ENCODE measurements at places on chromosomes 2 and 18. TPM values are rescaled to one million over a fixed set of nuclear protein-coding genes. Genes with fewer than 3 reads are reported as not detected.

The RUFY4 gene
- not detected for polyA plus RNA-seq

GRCh38 chr2:53896864-53897263 is 37.1 kb upstream of the GPR75 start:
- H3K4me3 ChIP-seq = no peak overlapping the region
- H3K27me3 ChIP-seq = no peaks in the 10 kb centered on the region
- no peak for DNase-seq

DNA sequence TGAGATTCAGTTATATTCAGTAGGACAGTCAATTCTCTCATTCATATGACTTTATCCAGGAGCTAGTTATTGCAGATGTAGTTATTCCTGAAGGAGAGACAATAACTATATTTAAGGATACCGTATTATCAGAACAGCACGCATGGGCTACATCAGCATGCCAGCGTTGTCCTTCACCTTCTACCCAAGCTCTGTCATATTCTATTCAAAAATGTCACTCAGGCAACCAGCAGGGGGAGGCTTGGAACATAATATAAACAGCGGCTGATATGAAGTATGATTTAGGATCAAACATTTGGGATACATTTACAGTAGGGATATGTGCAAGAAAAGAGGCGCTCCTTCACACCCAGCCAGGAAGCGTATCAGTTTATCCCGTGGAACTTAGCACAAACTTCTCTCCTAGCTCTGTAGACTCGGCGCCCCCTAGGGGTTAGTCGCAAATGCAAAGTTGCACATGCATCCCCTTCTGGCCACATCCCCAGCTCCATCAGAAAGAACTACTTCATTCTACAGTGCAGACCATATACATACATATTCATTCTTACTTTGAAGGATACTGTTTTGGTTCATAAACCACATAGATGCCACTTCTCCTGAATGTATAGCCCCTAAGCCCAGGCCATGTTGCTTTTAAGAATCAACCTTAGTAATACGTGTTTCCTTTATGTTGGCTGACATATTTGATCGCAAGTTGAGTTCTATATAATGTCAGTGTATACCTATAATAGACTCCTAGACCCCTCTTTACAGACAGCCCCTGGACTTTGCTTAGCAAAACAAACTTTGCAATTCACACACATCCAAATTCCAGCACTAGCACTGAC is 759.4 kb downstream of the ADCYAP1 start:
- no peaks in the 10 kb centered on the region for H3K4me1 ChIP-seq
- no peak overlapping the region for H3K4me3 ChIP-seq
- no peak for DNase-seq
- H3K36me3 ChIP-seq = no peaks in the 10 kb centered on the region

The PLB1 gene
- 1.4 TPM for polyA plus RNA-seq

- no peaks in the 10 kb centered on the region for H3K36me3 ChIP-seq
- no peaks in the 10 kb centered on the region for H3K4me1 ChIP-seq
- H3K27ac ChIP-seq = no peak overlapping the region
- no peak overlapping the region for H3K4me3 ChIP-seq
Observed at GRCh38 chr2:203070701-203071100, 56.0 kb downstream of the NBEAL1 start.

DNA sequence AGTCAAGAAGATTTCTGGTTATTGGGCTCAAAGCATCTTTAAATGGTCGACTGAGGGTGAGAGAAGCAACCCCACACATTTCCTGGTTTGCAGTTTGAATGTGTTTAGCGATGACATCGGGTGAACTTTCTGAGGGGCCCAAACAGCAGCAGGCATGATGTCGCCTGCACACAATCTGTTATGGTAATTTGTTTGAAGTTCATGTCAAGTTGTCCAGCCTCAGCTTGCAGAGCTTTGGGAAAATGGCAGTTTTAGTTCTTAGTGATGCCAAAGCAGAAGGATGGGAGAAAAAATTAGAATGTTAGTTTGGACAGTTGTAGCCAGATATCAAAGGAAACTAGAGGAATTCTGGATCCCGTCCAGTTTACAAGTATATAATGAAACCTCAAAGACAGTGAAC is 284.6 kb downstream of the MBD5 start:
- no peak overlapping the region for H3K4me3 ChIP-seq
- H3K36me3 ChIP-seq = no peaks in the 10 kb centered on the region
- no peak for DNase-seq
- H3K27me3 ChIP-seq = no peaks in the 10 kb centered on the region

- no peaks in the 10 kb centered on the region for H3K36me3 ChIP-seq
- H3K4me3 ChIP-seq = no peak overlapping the region
- H3K4me1 ChIP-seq = no peaks in the 10 kb centered on the region
- no peaks in the 10 kb centered on the region for H3K27me3 ChIP-seq
Observed at GRCh38 chr2:74719066-74719465, 65.0 kb downstream of the SEMA4F start.

DNA sequence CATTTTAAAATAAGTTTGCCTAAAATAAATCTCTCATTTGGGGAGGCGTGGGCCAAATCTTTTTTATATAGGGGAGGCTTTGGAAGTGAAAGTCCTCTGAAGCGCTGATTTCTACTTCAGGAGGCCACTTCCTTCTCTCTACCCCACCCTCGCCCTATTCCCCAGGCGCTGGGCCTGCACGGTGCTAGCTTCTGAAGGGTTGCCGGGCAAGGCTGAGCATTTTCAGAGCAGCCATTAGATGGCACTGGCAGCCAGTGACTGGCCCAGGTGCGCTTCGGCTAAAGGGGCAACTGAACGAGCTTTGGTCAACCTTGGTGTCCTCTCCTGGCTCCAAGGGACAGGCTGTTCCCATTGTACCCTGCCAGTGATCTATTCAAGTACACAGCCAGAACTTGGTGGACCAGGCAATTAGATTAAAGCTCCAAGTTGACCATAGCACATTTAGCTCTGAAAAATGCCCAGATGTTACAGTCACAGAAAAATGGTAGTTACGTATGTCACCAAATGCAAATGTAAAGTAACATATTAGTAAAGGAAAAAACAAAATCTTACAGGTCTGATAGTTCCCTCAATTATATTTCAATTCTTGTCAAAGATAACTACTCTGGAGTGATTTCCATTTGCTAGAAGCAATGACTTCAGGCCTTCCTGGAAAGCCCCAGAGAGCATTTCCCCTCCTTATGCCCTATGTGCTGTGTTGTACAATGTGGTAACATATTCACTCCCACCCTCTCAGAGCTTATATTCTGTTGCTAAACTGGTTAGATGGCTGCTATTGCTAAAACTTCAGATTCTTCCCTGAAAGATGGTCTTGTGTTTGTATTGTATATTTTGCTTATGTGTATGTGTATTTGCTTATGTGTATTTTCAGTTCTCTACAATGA is 2.1 kb downstream of the POMC start:
- no peak overlapping the region for H3K4me3 ChIP-seq
- H3K36me3 ChIP-seq = no peaks in the 10 kb centered on the region
- H3K4me1 ChIP-seq = peaks cover 18% of the 10 kb centered on the region
- H3K27me3 ChIP-seq = peaks cover 45% of the 10 kb centered on the region
- no peak overlapping the region for H3K27ac ChIP-seq

- no peak for DNase-seq
- H3K36me3 ChIP-seq = no peaks in the 10 kb centered on the region
- no peaks in the 10 kb centered on the region for H3K27me3 ChIP-seq
- no peak overlapping the region for H3K4me3 ChIP-seq
- no peak overlapping the region for H3K27ac ChIP-seq
- peaks cover 4% of the 10 kb centered on the region for H3K4me1 ChIP-seq
Observed at GRCh38 chr2:54954705-54955357, 95.4 kb downstream of the RTN4 start.

The COLEC12 gene
- 4.2 TPM for polyA plus RNA-seq

- no peaks in the 10 kb centered on the region for H3K27me3 ChIP-seq
- no peaks in the 10 kb centered on the region for H3K4me1 ChIP-seq
- H3K27ac ChIP-seq = no peak overlapping the region
- H3K36me3 ChIP-seq = no peaks in the 10 kb centered on the region
- H3K4me3 ChIP-seq = no peak overlapping the region
Observed at GRCh38 chr2:230906471-230907230, 18.4 kb downstream of the GPR55 start.

- H3K4me1 ChIP-seq = peaks cover 52% of the 10 kb centered on the region
- H3K27ac ChIP-seq = peak within 1 kb of the TSS; percentile 80
- H3K4me3 ChIP-seq = peak within 1 kb of the TSS; percentile 57
- H3K36me3 ChIP-seq = no peaks in the 10 kb centered on the region
Observed at GRCh38 chr2:241558532-241559322, at the start of gene BOK. Gene BOK, plus strand, starts transcription at chr2:241558745. Its CDS starts 739 bp downstream, at chr2:241559484.

GRCh38 chr18:24014986-24015638 is 558 bp downstream of the TTC39C start:
- peak; percentile 74 for DNase-seq
- H3K4me3 ChIP-seq = peak overlapping the region; percentile 87
- H3K27me3 ChIP-seq = no peaks in the 10 kb centered on the region
- peak overlapping the region; percentile 87 for H3K27ac ChIP-seq
- H3K36me3 ChIP-seq = no peaks in the 10 kb centered on the region
- no peaks in the 10 kb centered on the region for H3K4me1 ChIP-seq

DNA sequence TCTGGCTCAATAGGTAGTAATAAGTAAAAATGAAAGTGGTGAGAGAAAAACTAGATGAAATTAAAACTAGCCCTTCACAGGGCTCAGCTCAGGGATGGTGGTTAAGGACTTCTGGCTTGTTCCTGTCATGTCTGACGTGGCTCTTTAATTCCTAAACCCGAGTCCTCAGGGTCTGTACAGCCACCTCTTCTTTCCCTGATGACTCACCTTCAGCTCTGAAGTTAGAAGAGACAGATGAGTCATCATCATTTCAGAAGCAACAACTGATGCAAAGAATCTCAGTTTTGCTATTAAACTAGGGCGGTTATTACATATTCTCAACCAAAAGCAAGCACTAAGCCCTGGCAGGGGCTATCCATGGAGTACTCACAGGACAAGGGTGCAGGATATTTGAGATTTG is 24.0 kb upstream of the ITGB6 start:
- H3K27ac ChIP-seq = no peak overlapping the region
- no peaks in the 10 kb centered on the region for H3K36me3 ChIP-seq
- H3K4me3 ChIP-seq = no peak overlapping the region

The ANKRD29 gene
- 4.2 TPM for polyA plus RNA-seq

DNA sequence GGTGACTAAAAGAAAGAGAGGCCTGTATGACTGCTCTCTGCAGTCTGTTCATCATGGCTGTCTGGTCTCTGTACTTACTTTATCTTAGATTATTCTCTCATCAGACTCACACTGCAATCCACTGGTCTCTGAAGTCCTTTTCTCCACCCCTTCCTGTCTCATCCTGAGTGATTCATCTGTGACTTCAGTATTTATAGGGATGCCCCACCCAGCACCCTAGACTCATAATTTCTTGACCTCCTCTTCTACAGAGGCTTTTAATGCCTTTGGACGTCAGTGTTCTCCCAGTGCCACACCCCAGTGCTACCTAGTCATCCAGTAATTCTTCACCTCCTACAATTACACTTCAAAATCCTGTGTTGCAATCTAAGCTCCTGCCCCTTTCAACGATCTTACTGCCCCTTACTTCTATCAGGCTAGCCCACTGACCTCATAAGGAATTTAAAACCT is 14.9 kb upstream of the ITPRID2 start:
- no peak overlapping the region for H3K4me3 ChIP-seq
- no peak overlapping the region for H3K27ac ChIP-seq
- no peaks in the 10 kb centered on the region for H3K27me3 ChIP-seq
- no peak for DNase-seq
- H3K36me3 ChIP-seq = no peaks in the 10 kb centered on the region

DNA sequence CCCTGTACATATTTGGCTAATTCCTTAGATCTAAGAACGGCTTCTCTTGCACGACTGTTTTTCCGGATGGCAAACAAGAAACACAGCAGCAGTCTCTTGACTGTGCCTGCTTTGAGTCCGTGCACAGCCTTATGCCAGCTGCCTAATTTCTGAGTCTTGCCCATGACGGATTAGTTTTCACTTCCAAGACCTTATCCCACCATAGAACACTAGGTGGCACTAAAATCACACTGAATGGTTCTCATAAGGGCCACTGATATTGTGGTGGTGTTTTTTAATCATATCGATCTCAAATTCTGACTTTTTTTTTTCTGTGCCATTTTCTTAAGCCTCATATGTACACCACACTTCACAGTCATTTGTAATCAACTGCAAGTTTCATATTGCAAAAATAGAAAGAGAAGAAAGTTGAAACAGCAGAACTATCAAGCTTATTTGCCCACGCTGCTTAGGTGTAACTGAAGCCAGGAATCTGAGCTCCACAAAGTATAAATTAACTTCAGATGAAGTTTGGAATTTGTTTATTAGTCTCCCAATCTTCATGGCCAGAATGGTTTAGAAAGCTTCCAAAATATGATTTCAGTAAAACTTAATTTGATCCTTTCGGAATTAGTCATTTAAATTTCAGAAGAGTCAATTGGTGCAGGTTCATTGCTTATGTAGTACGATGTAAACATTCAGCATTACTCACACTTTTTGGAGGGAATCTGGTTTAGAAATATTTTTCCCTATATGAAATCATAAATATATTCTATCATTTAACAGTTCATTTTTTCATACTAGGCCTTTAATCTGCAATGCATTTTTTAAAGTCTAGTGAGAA is 45.5 kb upstream of the SCN7A start:
- peaks cover 10% of the 10 kb centered on the region for H3K4me1 ChIP-seq
- DNase-seq = no peak
- H3K27ac ChIP-seq = no peak overlapping the region
- H3K36me3 ChIP-seq = no peaks in the 10 kb centered on the region

The IL37 gene
- polyA plus RNA-seq = 1.3 TPM

- H3K27me3 ChIP-seq = no peaks in the 10 kb centered on the region
- no peak overlapping the region for H3K27ac ChIP-seq
- no peak for DNase-seq
Observed at GRCh38 chr18:66632756-66633155, 28.9 kb upstream of the CDH19 start.

The NYAP2 gene
- not detected for polyA plus RNA-seq

DNA sequence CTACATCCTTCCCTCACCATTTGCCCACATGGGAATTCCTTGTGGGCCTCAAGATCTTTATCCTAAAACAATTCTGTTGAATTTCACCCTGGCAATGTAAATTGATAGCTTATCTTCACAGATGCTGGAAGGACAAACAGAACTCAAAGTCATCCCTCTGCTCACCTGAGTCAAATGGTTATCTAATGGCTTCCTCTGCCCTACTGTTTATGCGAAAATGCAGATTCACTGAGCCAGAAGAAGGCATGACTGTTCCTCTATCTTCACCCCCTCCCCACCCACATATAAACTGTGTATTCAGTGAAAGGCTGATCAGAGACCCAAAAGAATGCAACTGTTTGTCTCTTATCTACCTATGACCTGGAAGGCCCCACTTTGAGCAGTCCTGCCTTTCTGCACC is 43.9 kb upstream of the VWA3B start:
- H3K27ac ChIP-seq = no peak overlapping the region
- no peaks in the 10 kb centered on the region for H3K36me3 ChIP-seq
- no peak for DNase-seq
- no peaks in the 10 kb centered on the region for H3K27me3 ChIP-seq
- H3K4me1 ChIP-seq = no peaks in the 10 kb centered on the region
- no peak overlapping the region for H3K4me3 ChIP-seq

The SUPT7L gene
- 8.4 TPM for polyA plus RNA-seq

The DSG1 gene
- not detected for polyA plus RNA-seq

- no peak for DNase-seq
- H3K27ac ChIP-seq = no peak overlapping the region
- no peaks in the 10 kb centered on the region for H3K27me3 ChIP-seq
- no peak overlapping the region for H3K4me3 ChIP-seq
- no peaks in the 10 kb centered on the region for H3K4me1 ChIP-seq
- H3K36me3 ChIP-seq = no peaks in the 10 kb centered on the region
Observed at GRCh38 chr2:181528441-181528840, 71.3 kb downstream of the ITGA4 start.

The FEV gene
- polyA plus RNA-seq = not detected

The CBLN2 gene
- 0.60 TPM for polyA plus RNA-seq

- H3K4me1 ChIP-seq = no peaks in the 10 kb centered on the region
- peaks cover 31% of the 10 kb centered on the region for H3K27me3 ChIP-seq
- H3K27ac ChIP-seq = no peak overlapping the region
- DNase-seq = no peak
- no peaks in the 10 kb centered on the region for H3K36me3 ChIP-seq
- no peak overlapping the region for H3K4me3 ChIP-seq
Observed at GRCh38 chr2:94995553-94996304, 29.8 kb upstream of the MAL start.

The ATP6V1B1 gene
- not detected for polyA plus RNA-seq

The FRZB gene
- 10.2 TPM for polyA plus RNA-seq

The IL1F10 gene
- not detected for polyA plus RNA-seq

The IL1RN gene
- polyA plus RNA-seq = 11.1 TPM

Data from sigmoid colon (tissue), 7 donors.